Stimulated activated CD4-positive, alpha-beta T cell treated with anti-CD3 and anti-CD28 coated beads, Interleukin-1b, Interleukin-23, amount 100 ng/mL, for 1 hour (primary cell): ENCODE measurements at places on chromosomes 11 and 22.

- DNase-seq, result no peak
Measured at GRCh38 chr11:73972187-73972586, 10.5 kb downstream of the UCP2 start.

DNA sequence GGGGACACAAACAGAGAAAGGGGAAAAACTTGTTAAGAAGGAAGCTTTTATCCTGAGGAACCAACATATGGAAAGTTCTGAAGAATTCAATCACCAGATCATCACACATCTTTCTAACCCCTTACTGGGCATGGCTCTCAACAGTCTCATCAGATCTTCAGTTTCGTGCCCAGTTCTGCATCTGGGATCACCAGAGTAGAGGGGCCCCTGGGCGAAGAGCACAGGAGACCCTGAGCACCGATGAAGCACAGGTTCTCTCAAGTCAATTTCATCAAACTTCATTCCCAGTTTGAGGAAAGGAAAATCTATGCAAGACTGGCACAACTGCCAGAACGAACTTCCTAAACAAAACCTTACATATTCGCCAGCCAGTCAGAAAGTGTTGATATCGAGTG lies 8.5 kb upstream of the PYGM start:
- DNase-seq, result no peak

DNA sequence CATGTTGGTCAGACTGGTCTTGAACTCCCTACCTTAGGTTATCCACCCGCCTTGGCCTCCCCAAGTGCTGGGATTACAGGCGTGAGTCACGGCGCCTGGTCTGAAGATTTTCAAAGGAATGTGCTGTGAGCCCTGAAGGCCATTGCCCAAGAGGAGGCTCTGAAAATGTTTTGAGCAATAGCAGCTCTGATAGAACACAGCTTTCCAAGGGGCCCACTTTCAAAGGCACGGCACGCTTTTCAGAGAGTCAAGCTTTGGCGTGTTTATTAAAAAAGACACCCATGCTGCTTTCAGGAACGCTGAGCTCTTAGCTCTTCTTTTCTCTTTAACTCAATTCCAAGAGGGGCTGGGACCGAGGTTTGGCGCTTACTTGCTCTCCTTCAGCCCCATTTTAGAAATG lies 73.8 kb upstream of the CDON start:
- DNase-seq, result no peak

GRCh38 chr11:119520966-119521365 lies 98.0 kb upstream of the THY1 start:
- no peak for DNase-seq

GRCh38 chr22:39625569-39626537 lies 55.3 kb downstream of the CACNA1I start:
- DNase-seq, result no peak

DNA sequence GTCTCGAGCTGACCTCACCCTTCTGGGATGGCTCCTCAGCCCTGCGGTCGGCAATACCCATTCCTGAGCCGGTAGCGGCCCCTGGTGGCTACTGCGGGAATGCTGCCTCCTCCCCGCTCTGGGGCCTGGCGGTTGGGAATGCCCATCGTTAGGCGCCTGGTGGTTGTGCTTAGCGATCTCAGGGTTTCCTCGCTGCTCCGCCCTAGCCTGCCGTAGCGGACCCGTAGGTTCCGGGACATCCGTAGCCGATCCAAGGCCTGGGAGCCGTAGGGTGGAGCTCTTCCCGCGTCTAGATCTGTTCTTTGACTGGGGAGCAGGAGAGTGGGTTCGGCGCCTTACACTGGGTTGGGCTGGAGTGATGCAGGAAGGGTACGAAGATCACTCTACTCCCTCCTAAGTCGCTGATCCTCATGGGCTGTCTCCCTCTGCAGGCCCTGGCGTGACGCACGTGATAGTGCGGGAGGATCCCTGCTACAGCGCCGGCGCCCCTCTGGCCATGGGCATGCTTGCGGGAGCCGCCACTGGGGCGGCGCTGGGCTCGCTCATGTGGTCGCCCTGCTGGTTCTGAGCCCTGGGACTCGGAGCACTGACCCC lies 14.8 kb downstream of the PLEKHB1 start:
- peak; percentile 67 for DNase-seq

- DNase-seq, result no peak
Measured at GRCh38 chr22:38282397-38282796, 9.6 kb upstream of the TMEM184B start.

DNA sequence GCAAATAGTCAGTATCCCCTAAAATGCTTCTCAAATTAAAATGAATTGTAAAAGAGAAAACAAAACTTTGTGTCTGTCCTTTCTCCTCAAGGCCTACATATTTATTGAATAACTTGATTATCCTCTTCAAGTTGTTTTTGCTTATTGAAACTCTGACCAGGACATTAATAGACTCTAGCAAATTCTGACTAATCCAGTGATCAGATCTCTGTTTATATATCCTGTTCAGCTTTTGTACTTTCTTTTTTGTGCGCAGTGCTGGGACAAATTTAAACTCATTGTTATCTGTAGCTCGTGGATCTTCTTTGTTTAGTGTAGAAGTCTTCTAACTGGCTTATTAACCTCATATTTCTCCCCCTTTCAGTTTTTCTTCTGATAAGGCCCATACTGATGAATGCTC lies 139.9 kb upstream of the SORL1-AS1 start:
- no peak for DNase-seq

GRCh38 chr22:44220727-44221680 lies 40.3 kb downstream of the PARVG start:
- DNase-seq, result no peak

GRCh38 chr11:80822308-80822707 lies 1381.5 kb upstream of the TENM4 start:
- no peak for DNase-seq

- DNase-seq, result no peak
Measured at GRCh38 chr11:129933262-129933661, 37.9 kb upstream of the NFRKB start.

DNA sequence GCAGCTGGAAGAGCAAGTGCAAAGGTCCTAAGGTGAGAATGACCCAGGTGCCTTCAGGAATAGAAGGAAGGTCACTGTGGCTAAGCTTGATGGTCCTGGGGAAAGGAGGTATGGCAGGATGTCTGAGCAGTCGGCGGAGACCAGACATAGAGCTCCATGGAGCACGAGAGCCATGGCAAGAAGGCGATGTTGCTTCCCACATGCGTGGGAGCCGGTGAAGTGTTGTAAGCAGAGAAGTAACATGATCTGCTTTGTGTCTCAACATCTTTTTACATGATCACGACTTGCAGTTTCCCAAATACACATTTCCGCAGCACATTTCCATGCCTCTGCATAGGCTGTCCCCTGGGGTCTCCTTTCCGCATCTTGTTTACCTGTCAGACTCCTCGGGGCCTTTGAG lies 231.9 kb downstream of the KIRREL3 start:
- no peak for DNase-seq

- no peak for DNase-seq
Measured at GRCh38 chr11:94513091-94513490, 830 bp downstream of the C11orf97 start.

DNA sequence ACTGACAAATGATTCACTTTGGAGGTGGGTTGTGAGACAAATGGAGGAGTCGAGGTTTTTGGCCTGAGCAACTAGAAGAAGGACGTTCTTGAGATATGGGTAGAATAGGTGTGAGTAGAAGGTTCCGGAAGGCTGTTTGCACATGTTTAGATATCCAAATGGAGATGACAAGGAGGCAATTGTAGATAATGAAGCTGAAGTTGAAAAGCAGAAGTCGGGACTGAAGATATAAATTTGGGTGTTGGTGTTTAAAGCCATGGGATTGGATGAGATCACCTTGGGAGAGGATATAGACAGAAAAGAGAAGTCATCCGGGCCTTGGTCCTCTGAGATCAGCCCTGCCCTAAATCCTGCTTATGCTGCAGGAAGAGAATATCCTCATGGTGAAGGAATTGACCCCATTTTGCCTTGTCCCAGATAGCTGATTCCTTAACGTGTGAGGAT lies 75.5 kb upstream of the CD44 start:
- DNase-seq, result no peak

GRCh38 chr22:30718938-30719337 lies 24.3 kb downstream of the OSBP2 start:
- DNase-seq, result no peak

DNA sequence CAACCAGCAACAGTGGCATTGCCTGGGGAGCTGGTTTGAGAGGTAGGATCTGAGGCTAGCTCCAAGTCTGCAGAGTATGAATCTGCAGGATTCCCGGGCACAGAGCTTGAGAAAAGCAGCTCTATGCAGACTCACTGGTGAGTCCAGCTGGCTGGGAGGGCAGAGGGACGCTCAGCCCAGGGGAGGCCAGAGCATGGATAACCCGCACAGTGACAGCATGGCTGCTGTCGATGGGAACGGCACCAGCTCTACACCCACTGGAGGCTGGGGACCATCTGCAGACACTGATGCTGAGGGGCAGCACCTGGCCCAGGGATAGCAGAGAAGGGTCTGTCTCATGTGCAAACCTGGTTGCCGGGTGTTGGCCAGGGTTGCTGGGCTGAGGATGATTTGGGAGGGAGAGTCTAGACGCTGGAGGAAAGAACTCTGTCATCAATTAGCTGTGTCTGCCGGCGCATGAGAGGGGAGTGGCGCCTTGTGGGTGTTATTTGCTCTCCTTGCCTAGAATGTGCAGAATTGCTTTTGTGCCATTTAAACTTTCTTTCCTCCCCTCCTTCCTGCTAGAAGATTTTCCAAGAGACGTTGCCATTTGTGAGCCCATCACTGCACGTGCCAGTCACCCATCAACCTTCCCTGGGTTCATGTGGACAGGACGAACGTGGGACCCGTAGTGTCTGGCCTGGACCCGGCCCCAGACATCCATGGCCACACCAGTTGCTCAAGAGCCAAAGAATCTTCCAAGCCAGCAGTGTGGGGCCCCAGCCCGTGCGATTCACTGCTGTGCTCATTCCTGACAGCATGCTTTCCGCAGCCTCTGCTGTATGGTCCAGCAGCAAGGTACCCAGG lies 19.1 kb upstream of the LINC01488 start:
- no peak for DNase-seq

DNA sequence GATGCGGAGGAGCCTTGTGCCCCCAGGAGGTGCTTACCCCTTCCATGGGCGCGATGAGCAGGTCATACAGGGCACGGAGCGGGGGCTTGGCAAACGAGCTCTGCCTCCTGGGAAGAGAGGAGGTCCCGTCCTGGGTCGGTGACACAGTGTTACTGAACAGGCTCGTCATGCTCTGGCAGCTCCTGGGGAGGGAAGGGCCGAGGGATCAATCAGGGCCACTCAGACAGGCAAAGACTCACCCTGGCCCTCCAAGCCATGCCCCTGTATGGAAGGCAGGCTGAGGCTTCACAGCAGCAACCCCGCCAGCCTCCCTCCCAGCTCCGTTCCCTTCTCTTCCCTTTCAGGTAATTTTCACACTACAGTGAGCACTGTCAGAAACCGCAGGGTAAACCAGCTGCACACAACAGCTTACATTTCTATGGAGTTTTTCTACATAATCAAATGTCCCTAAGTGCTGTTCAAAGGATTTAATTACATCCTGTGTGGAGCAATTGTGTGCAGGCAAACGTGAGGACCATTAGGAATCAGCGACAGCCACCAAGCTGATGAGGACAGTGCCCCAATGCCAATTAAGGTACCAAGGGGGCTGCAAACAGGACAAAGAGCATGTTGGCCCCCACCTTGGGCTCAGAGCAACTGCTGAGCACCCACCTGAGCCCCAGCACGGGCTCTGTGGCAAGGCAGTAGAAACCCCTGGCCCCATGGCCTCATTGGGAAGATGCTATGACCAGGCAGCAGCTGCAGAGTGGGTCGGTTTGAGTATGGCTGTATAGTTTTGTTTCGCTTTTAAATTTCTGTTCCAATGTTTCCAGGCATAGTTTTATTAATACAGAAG lies 95.4 kb upstream of the PITPNB start:
- no peak for DNase-seq

DNA sequence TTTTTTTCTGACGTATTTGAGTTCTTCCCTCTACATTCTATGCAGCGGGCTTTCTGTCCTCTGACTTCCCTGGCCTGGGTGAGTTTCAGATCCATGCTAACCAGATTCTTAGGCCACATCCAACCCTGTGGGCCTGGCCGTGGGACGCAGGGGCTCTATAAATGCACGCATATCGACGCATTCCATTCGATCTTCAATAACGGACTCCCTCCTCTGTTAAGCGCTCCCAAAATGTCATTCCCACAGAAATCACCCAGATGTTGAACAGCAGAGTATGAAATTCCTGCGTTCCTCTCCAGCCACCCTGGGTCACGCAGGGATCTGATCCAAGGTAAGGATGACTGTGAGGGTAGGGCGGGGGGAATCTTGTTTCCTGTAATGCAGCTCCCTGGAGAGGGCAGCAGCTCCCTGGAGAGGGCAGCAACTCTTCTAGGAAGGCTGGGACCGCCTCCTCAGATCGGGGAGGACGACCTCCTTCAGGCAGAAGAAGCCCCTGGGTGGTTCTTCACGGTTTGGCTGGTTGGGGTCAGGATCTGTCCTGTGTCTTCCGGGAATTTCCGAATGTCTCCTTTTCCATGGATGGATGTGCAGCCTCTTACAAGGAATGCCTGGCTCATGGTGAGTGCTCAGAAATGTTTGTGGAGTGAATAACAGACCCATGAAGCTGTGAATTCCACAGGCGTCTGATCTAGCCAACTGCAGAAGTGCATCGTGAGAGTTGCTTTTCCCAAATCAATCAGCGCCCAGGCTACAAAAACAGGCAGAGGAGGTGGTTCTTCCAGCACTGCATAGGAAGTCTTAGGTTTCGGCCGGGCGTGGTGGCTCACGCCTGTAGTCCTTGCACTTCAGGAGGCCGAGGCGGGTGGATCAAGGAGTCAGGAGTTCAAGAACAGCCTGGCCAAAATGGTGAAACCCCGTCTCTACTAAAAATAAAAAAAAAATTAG lies 12.2 kb downstream of the MRGPRD start:
- no peak for DNase-seq

DNA sequence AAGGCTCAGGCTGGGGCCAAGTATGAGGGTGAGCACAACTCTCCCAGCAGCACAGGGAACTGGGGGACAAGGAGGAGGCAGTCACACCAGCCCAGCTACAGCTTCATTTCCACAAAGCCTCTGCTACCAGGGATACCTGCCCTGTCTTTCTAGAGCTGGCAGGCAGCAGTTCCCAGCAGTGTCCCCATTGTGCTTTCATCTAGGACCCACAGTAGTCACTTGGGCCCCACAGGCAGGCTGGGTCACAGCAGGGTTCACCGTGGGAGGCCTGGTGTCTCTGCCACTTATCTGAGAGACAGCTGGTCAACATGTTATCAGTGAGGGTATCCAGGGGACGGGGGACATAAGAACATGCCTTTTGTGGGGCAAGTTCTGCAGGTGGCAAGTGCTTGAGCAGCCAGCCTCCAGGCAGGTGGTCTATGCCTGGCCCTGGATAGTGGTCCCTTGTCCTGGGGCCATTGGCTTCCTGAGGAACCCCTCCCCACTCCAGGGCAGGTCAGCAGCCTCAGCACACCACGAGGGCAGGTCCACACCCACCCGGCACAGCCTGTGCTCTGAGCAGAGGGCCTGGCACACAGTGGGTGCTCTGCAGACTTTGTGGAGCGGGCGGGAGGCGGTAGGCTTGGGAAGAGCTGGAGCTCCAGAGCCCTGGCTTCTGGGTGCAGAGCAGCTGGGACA lies 29.9 kb downstream of the GNAZ start:
- DNase-seq, result no peak

DNA sequence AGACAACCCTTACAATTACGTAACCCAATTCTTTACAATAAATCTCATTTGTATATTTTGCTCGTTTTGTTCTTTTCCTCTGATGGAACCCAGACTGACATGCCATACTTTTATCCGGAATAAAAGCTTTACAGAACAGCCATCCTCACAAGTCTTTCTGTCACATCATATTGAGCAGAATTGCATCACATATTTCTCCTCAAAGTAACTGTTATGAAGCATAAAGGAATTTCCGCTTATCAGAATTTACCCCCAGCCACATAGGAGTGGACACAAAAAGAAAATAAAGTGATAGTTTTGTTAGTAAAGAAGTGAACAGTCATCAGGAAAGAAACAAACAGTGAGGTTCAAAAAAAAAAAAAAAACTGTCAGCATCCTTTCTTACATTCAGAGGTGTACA lies 539.5 kb upstream of the LUZP2 start:
- no peak for DNase-seq
